ENCODE measurements at places on chromosomes 12 and 14.

DNA sequence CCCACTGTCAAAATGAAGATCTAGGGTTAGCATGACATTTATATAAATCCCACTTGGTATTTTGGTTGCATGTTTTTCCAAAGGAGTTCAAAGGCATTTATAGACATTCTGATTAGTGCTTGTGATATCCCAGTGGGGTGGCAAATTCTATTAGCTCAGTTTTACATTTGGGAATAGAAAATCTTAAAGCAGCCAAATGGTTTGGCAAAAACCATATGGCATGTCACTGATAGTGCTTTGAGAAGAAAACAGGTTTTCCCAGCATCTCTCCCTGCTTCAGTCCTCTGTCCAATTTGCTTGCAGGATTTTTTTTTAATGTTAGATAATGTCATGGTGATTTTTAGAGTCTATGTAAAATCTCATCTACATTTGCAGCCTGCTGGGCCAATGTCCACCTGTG is 225.1 kb upstream of the DIO3 start:
- no peak for DNase-seq

DNA sequence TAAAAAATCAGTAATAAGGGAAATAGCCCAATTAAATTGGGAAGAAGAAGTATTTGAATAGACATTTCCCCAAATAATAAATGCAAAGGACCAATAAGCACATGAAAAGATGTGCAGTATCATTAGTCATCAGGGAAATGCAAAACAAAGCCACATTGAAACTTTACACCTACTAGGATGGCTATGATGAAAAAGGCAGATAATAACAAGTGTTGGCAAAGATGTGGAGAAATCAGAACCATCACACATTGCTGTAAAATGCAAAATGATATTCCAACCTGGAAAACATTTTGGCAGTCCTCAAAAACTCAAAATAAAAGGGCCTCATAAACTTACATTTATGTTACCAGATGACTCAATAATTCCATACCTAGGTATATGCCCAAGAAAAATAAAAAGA is 131.1 kb upstream of the G2E3 start:
- DNase-seq: no peak

DNA sequence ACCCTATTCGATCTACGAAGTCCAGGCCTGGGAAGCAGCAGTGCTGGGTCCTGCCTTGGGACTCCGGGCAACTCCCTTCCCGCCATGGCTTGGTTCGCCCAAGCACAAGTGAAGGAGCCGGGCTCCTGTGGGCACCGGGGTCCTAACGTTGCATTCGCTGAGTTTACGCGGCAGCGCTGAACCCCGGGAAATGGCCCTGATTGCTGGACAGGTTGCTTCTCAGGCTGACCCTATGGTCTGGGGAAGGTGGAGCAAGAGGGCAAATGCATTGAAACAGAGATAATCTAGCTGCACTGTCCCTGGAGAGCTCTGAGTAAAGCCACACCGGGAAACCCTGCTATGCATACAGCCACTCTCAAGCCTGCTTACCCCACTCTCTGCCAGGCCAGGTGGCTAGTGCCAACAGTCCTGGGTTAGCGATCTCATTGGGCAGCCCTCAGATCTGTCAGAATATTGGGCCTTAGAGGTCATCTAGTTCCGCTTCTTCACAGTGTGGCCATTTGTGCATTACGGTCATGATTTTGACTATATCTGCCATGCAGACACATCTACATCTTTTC is 11.3 kb downstream of the SYNE3 start:
- DNase-seq: no peak

- no peak for DNase-seq
Observed at GRCh38 chr12:58976146-58976545, 55.8 kb upstream of the LRIG3 start.

DNA sequence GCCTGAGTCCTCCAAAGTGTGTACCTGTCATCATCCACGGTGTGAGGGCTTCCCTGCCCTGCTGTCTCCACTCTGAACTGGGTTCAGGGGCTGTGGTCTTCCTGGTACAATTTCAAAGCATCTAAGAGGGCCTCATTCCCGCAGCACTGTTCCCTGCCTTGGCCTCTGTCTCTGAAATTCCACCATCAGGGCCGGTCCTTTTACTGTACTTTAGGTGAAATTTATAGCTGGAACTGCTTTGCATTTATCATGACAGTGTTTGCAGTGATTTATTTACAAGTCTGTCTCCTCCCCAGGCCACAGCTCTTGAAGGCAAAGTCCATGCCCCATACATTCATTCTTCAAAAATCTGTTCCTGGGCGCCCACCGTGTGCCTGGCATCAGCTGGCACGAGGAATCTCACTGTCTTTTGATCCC is 36.9 kb upstream of the NCOR2 start:
- no peak for DNase-seq

DNA sequence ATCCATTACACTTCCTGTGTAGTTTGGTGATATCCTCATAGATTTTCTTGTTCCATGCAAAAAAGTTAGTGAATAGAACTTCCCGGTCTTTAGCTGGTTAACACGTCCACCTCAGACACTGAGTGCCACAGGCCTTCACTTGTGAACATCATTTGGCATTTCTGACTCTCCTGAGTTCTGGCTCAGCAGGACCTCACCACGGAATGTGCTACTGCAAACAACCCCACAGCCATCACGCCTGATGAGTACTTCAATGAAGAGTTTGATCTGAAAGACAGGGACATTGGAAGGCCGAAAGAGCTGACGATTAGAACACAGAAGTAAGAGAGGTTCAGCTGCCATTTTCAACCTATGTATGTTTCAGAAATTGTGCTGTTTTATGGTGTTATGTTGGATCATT is 20.0 kb downstream of the C12orf76 start:
- DNase-seq: no peak

- DNase-seq: no peak
Observed at GRCh38 chr12:54199917-54200316, 11.1 kb upstream of the SMUG1 start.

GRCh38 chr14:77151245-77151644 is 9.7 kb upstream of the ZDHHC22 start:
- peak; percentile 17 for DNase-seq

DNA sequence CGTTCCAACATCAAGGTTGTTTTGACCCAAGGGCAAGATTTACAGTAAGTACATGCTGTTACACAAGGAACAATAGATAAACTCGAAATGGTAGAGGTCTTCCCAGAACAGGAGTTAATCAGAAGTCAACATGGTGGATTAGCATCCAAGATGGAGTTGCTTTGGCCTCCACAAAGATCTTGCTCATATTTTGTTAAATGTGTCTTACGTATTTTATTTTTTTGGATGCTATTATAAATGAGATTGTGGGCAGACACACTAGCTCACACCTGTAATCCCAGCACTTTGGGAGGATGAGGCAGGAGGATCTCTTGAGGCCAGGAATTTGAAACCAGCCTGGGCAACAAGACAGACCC is 22.3 kb upstream of the RAB21 start:
- no peak for DNase-seq

- DNase-seq: no peak
Observed at GRCh38 chr12:14317362-14318146, 47.9 kb upstream of the ATF7IP start.

DNA sequence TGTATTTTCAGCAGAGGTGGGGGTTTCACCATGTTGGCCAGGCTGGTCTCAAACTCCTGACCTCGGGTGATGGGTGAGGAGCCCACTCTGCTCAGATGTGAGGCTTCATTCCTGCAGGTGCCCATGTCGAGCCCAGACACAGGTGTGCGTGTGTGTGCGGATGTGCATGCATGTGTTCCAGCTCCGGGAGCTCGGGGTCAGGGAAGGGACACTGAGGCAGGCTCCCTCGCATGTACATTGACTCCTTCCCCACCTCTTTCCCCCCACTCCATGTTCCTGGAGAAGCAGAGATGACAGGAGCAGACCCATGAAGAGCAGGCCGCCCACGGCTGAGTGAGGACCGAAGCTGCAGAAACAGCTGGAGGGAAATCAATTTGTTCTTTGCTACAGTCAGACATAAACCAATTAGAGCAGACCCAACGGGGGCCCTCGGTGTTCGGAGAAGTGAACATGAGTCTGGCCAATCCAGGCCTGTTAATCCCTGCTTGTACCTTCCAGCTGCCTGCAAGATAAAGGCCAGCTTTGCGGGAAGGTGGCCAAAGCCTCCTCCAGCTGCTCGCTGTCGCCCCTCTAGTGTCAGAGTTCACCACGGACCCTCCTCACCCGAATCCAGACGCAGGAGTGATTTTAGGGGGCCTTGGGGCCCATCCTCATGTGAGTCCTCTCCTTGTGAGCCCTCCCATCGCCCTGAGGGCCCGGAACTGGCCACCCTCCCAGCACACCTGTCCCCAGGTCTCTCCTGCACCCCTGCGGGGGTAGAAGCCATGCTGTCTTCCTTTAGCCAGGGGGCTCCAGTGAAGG is 321.0 kb upstream of the RTL1 start:
- DNase-seq: peak; percentile 6

DNA sequence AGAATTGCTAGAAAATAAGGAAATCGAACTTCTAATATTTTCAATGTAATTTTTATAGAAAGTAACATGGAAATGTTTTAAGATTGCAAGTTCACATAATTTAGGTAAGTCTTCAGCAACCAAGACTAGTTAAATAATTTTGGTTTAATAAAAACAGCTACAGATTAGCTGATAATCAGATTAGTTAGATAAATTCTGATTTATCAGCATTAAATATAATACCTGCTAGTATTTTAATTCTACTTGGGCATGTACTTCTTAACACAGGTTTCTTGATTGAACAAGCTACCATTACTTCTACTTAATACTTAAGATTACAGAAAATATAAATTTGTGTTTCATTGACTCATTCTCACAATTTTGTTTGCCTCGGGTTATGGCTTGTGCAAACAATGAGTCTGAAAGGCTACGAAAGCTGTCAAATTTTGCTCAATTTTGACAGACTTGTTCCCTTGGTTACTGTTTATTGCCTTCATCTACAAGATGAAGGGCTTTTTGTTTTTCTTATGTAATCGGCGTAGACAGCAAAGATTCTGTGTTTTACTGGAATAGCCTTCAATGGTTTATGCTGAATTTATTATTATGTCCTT is 116.1 kb upstream of the NUDT4 start:
- no peak for DNase-seq

DNA sequence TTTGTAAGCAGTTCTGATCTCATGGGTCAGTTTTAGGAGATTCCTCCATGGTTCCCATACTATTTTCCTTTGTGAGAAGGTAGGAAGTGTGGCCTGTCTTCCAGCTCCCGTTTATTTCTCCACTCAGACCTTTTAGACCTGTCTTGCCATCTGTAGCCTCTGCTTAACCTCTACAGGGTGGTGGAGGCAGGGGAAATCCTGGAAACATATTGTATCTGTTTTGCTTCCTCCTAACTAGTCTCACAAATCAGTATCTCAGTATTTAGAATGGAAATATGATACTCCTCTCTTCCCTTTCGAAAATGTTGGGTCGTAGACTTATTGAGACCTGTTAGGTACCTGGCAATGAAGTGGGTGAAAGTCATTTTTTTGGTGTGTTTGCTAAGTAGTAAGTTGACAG is 399.4 kb upstream of the RGS6 start:
- no peak for DNase-seq

- DNase-seq: no peak
Observed at GRCh38 chr12:116603546-116604177, 44.5 kb downstream of the MAP1LC3B2 start.

DNA sequence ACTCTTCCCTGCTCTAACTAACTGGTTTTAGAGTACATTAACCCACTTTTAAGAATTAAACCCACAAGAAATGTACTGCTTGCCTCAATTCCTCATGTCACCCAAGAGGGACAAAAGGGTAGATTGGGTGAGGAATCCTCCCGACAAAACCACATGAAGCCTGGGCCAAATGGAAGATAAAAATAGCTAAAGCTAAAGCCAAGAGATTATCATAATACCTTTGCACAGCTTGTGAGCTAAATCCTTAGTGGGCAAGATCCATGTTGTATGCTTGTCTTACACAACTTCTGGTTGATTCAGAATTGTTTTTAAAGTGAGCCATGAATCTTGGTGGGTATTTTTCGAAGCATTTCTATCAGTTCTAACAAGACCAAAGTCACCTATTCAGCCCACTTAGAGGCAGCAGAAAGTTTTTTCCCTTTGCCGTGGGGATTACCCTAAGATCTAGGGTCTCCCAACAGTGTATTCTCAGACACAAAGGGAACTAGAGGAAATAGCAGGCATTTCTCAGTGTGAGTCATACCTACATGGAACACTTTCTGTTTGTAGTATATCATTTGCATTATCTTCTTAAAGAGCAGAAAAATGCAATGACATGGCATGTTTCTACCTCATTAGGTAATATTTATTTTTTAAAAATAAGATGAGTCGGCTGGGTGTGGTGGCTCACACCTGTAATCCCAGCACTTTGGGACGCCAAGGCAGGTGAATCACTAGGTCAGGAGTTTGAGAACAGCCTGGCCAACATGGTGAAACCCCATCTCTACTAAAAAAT is 616.6 kb downstream of the KCNH5 start:
- no peak for DNase-seq

DNA sequence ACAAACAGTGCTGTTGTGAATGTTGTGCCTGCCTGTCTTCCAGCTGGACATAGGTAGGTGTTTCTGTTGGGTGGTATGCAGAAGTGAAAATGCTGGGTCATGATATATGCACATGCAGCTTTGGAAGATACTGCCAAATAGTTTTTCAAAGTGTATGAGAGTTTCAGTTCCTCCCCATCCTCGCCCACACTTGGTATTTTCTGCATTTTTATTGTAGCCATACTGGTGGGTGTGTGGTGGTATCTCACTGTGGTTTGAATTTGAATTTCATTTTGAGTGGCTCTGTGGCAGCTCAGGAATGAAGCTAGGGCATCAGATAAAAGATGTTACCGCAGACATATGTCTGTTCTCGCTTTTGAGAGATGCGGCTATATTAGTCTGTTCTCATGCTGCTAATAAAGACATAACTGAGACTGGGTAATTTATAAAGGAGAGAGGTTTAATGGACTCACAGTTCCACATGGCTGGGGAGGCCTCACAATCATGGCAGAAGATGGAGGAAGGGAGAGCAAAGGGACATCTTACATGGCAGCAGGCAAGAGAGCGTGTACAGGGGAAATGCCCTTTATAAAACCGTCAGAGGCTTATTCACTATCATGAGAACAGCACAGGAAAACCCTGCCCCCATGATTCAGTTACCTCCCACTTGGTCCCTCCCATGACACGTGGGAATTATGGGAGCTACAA is 183.1 kb downstream of the CAND1 start:
- DNase-seq: no peak

GRCh38 chr12:5789469-5789968 is 155.5 kb downstream of the ANO2 start:
- no peak for DNase-seq

DNA sequence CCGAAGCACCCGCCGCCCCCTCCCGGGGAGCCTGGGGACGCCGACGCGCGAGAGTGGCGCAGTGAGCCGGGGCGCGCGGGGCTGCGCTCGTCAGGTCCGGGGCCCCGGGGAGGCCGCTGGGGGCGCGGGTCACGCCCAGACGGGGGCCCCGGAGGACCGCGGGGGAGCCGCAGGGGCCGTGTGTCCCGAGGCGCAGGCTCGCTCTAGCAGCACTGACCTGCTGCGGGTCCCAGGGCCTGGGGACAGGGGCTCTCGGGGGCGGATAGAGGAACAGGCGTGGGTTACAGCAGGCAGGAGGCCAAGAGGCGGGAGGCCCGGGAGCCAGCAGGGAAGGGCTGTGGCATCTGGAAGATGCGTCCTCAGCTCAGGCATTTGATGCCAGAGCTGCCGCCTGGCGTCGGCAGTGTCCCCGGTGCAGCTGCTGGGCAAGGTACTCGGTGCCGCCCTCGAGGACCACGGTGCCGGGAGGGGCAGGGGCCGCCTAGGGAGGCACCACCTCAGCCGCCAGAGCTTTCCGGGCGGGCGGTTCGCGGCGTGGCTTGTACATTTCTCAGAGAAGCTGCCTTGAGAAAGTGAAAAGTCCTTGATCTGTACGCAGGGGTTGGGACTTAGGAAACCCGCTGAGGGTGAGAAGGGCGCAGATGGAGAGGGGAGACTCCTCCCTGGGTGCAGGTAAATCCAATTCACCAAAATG is 1.2 kb downstream of the WNT5B start:
- peak; percentile 27 for DNase-seq

GRCh38 chr12:63132201-63132600 is 18.8 kb downstream of the AVPR1A start:
- no peak for DNase-seq
